Activated CD4-positive, CD25-positive, alpha-beta regulatory T cell treated with anti-CD3 and anti-CD28 coated beads, Interleukin-2, amount 50 U/mL, for 24 hours (primary cell): ENCODE measurements at places on chromosomes 13 and 19.

DNA sequence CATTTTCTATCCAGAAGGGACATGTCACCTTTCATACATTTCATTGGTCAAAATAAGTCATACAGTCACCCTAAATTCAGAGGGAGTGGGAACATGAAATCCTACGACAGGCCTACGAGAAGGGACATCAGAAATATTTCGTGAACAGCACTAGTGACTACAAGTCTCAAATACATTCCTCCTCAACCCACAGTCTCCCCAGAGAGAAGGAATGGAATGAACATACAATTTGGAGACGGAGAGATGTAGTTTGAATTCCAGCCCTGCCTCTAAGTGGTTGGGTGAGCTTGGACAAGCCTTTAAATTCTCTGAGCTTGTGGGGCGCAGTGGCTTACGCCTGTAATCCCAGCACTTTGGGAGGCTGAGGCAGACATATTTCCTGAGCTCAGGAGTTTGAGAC, 9.9 kb downstream of the SERTM1 start:
- ATAC-seq: no peak

GRCh38 chr13:75788481-75788981, 152.4 kb downstream of the LMO7 start:
- ATAC-seq: no peak

- no peak for ATAC-seq
Measured at GRCh38 chr13:23796551-23796950, 92.6 kb downstream of the MIPEP start.

- ATAC-seq: no peak
Measured at GRCh38 chr19:35403116-35403760, 32.4 kb downstream of the GPR42 start.

DNA sequence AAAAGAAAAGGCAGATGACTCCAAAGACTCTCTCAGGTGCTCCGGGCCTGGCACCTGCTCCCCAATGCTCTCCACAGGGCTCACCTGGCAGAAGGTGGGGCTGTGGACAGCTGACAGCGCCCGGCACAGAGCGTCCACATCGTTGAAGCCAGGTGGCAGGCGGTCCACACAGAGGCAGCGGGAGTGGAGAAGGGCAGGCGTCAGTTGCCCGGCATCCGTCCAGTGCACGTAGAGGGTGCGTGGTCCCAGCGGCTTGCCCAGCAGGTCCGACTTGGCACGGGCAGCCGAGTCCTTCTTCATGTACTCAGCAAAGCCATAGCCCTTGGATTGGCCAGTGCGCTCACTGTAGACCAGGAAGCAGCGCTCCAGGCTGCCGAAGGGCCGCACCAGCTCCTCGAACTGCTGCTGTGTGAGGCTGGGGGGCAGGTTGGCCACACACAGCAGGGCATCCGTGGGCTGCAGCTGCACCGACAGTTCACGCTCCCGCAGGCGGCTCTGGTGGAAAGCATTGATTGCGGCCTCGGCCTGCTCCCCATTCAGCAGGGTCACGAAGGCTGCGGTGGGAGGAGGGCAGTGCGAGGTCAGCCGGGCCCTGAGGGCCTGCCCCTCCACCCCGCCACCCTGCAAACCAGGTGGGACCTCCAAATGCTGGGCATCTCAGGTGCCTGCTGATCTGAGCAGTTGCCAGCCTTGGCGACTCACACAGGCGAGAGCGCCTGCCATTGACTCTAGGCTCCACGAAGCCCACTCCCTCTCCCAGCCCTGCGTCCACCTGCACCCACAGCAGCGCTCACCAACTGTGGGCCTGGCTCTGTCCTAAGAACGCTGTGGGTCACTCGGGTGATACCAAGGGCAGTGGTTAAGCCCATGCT, 4.5 kb downstream of the RAVER1 start:
- no peak for ATAC-seq

DNA sequence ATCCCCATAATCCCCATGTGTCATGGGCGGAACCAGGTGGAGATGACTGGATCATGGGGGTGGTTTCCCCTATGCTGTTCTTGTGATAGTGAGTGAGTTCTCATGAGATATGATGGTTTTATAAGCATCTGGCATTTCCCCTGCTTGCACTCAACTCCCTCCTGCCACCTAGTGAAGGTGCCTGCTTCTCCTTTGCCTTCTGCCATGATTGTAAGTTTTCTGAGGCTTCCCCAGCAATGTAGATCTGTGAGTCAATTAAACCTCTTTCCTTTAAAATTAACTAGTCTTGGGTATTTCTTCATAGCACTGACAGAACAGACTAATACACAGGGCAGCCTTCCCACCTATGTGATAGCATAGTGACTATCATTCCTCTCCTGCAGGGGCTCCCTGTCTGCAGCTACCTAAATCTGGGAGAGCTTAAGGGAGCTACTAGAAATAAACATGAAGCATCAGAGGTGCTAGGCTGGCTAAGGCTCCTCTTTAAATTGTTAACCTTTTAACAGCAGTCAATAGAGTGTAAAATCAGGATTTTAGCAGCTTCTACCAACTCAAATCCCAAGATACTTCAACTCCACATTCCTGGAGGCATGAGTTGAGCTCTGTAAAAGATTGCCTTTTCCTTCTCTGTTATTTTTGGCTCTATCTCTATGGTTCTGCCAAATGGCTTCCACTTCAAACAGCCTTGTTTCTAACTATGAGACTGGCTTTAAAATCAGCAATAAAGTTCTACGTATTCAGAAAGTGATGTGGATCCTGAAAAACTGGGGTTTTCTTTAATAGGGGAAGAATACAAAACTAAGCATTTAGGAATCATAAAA, 112.3 kb downstream of the VWA8 start:
- no peak for ATAC-seq

GRCh38 chr13:74325106-74325505, 190.9 kb upstream of the KLF12 start:
- ATAC-seq: no peak
